SHP77 (cell line): ENCODE measurements at places on chromosomes 1 and 21.

GRCh38 chr21:26534517-26534916 is 38.6 kb downstream of the CYYR1 start:
- no peak for DNase-seq

GRCh38 chr1:226061841-226062557 is 517 bp upstream of the H3-3A start:
- peak; percentile 47 for DNase-seq

GRCh38 chr1:40162753-40163441 is 1.7 kb downstream of the RLF start:
- no peak for DNase-seq

- DNase-seq: peak; percentile 71
Observed at GRCh38 chr1:53328541-53329499, 950 bp upstream of the LRP8 start.
